ENCODE measurements at places on chromosomes 12 and 14.

DNA sequence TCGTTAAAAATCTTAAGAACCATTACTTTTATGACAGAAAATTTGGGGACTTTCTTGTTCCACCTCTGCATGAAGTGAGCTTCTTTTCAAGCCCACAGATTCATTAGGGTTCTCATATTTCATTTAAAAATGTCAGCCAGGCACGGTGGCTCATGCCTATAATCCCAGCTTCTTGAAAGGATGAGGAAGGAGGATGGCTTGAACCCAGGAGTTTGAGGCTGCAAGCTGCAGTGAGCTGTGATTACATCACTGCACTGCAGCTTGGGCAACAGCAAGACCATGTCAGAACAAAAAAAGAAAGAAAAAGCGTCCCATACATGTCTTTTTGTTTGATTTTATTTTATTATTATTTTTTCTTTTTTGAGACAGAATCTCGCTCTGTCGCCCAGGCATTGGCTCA lies 43.4 kb upstream of the ATF1 start:
- DNase-seq = no peak

DNA sequence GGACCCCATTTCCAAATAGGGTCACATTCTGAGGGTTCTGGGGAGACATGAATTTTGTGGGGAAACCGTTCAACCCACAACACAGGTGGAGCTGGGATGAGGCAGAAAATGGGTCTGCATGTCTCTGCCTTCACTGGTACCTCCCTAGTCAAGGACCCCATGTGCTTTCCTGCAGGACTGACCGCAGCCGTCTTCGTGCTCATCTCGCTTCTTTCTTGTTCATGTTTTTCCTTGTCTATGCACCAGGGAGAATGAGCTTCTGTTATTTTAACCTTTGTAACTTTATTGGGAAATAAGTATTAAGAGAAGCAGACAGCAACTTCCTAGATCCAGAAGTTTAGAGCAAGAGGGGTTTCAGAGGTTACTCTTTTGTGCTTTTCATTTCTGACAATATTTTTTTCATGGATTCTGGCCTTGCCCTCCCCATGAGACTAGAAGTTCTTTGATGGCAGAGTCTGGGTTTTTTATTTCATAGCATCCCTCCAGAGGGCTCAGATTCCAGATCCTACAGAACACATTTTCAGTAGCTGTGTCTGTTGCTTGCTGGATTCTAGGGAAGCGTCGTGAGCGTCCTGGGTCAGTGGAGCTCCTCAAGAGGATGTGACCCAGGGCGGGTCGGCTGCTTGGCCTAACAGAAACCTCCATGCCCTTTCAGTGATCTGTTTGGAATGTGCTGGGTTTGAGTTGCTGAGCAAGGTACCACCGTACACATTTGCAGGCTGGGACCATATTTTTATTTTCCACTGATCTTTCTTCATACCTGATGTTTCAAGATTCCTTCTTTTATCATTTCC lies 104.2 kb downstream of the ADGRD1 start:
- DNase-seq = no peak

- DNase-seq = no peak
These were observed 635.5 kb downstream of the KCNH5 start for GRCh38 chr14:62409626-62410300.

DNA sequence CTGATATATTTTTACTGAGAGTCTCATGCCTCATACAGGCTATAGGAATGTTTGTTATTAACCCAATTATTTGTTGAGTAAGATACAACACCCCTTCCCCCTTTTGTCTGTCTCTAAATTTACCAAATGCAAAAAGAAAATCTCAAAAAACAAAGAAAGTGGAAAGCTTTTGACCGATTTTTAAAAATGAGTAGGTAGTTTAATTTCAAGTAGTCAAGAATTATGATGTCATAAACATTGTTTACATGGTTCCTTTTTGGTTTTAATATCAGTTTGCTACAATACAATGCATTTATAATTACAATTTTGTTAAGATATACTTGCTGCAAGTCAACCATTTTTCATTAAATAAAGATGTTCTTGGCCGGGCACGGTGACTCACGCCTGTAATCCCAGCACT lies 84.7 kb upstream of the HMGA2 start:
- no peak for DNase-seq

DNA sequence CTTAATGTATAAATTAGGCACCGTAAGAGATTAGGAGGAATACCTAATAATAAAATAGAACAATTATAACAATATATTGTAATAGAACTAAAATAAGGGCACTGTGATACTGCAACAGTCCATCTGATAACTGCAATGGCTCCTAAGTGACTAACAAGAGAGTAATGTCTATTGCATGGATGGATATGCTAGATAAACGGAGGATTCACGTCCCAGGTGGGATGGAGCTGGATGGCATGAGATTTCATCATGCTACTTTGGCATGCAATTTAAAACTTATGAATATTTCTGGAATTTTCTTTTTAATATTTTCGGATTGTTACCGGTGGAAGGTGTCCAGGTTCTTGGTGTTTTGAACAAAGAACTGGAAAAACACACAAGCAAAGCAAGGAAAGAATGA lies 2.2 kb upstream of the TMEM19 start:
- DNase-seq = no peak

DNA sequence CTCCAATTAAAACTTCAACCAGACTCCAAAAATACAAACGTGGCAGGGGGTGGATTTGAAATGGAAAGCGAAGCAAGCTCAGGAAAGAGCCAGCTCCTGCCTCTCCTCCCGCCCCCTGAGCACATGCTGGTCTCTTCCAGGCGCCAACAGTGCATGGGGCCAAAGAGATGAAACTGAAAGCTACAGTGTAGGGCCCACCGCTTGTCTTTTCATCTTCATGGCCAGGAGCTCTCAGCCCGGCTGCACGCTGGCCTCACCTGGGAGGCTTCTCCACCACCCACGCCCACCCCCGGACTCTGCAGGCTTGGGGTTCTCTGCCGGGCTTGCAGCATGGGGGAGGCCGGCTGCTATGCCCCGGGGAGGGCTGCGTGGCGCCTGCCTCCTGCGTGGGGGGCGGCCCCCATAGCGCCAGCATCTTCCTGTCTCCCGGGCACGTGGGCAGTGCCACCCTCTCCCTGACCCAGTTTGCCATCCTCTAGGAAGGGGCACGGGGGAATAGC lies 2.0 kb downstream of the RIMBP2 start:
- DNase-seq = no peak

DNA sequence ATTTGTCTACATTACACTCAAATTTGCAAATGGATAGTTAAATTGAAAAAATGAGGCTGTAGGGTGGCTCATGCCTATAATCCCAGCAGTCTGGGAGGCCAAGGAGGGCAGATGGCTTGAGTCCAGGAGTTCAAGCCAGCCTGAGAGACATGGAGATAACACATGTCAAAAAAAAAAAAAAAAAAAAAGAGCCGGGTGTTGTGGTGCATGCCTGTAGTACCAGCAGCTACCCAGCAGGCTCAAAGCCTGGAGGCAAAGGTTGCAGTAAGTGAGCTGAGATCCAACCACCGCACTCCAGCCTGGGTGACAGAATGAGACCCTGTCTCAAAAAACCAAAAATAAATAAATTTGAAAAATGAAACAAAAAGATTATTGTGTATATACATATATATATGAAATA lies 119.9 kb upstream of the MGAT4C start:
- no peak for DNase-seq

- DNase-seq = peak; percentile 64
These were observed 589.3 kb upstream of the TMEM132C start for GRCh38 chr12:127677537-127678131.

GRCh38 chr12:130666645-130667044 lies 49.5 kb downstream of the RIMBP2 start:
- DNase-seq = no peak

- DNase-seq = no peak
These were observed 27.2 kb upstream of the ADAMTS20 start for GRCh38 chr12:43579206-43579605.

- no peak for DNase-seq
These were observed 204.4 kb downstream of the SLC25A21 start for GRCh38 chr14:36967892-36968555.

DNA sequence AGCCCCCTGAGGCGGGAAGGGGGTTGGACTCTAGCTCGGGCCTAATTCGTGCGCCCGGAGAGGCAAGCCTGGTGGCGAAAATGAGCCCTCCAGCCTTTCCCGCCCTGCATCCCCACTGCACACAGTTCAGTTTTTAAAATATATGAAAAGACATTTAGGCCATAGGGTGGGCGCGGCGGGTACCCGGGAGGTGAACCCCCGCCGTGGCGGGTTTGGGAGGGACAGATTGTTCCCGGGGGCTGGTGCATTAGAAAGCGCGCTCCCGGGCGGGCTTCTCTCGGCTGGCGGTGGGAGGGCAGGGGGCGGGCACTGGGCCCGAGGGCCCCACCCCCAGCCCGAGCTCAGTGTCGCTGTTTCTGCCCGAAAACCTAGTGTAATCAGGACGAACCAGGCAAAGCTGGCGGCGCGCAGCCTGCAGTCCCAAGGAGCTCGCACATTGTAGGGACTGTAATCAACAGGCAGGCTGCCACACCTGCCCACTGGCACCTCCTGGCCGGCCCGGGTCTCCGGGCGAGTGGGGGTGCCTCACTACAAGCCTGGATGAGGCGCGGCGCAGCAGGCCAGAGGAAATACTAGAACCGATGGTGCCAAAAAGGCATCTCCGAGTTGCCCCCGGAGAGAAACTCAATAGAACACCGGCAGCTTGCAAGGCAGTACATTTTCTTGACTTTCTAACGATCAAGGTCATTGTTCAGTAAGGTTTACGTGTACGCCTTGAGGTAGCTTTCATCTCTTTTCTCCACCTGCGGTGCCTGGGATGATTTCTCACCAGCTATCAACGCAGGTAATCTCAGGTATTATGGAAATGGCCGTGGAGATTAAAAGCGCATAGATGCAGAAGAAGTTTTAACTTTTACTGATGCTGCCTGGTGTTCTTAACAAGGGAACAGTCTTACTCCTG lies 764 bp upstream of the SPTB start:
- peak; percentile 10 for DNase-seq

DNA sequence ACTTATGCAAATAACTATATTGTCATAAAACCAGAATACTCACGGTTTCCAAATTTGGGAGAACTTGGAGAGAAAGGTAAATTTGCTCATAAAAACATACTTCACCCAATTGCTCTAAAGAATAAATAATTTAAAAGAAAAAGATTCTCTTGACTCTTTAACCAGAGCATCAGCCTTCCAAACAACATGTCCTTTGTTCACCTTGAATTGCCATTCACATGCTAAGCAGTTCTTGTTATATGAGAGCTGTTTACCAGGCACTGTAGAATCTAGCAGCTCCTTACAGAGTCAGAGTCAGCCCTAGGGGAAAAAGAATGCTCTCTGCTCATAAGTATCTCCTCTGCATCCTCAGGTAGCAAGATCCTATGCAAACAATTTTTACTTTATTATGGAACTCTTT lies 10.2 kb downstream of the SLCO1A2 start:
- DNase-seq = no peak

GRCh38 chr12:69298947-69299346 lies 49.2 kb upstream of the LYZ start:
- no peak for DNase-seq

DNA sequence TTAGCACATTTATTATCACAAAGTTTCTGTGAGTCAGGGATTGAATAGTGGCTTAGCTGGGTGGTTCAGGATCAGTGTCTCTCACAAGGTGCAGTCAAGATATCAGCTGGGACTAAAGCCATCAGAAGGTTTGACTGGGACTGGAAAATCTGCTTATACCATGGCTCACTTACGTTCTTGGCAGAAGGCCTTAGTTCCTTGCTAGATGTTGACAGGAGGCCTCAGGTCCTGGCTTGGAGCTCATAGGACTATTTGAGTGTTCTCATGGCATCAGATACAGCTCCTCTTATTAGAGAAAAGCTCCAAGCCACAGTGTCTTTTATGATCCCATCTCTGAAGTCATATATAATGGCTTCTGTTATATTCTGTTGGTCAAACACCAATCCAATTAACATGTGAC lies 127.3 kb downstream of the SLC6A15 start:
- no peak for DNase-seq

DNA sequence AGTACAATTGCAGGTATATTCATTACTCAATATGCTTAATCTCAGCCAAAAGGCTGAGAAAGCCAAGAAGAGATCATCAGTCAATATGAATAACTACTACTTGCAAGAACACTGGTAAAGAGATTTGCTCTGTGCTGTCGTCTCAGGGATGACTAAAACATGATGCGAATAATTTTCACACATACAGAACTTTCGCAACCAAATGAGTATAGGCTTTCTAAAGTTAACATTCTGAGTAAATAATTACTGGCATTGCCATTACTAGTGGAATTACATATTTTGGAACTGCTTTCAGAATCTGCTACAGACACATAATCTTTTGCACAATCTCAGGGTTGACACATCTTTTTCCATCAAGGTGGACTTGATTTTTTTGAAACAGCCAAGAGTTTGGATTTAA lies 24.7 kb downstream of the NCKAP1L start:
- DNase-seq = no peak

GRCh38 chr14:103625356-103626095 lies 3.5 kb upstream of the KLC1 start:
- DNase-seq = peak; percentile 25

- no peak for DNase-seq
These were observed 23.7 kb downstream of the P2RX4 start for GRCh38 chr12:121233628-121234020.

DNA sequence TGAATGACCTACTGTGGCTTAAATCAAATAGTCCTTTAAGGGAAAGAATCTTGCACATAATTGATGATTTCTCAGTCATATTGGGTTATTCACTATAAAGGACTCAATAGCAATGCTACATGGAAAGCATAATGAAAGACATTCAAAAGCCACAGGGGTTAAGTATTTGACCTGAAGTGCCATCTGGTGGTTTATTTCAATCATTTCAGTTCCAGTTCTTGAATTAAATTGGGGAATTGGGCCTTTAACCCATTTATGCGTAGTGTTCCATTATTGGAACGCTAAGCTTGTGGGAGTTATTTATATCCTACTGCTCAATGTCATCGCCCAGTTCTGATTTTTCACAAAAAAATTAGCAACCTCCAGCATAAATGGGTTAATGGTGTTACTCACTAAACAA lies 41.3 kb upstream of the C12orf71 start:
- DNase-seq = peak; percentile 58

DNA sequence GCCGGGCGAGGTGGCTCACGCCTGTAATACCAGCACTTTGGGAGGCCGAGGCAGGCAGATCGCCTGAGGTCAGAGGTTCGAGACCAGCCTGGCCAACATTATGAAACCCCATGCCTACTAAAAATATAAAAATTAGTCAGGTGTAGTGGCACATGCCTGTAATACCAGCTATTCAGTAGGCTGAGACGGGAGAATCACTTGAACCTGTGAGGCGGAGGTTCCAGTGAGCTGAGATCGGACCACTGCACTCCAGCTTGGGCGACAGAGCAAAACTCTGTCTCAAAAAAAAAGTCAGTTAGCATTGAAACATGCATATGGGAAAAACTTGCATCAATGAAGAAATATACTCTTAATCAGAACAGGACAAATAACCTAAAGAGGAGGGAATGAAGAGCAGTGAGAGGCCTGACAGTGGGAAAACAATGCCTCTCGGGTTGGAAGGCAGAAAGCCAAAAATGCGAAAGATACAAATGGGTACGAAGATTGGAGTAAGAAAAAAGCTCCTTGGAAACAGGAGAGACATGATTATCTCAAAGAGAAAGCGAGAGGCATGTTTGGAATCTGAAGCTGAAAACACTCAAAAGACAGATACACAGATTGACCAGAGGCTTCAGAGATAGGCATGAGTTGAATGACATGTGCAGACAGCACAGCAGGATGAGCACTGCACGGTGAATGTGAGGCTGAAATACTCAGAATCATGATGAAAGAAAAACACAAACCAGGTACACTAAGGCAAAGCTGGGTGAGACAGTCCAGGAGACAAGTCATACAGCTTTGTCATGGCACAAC lies 30.6 kb downstream of the RESF1 start:
- DNase-seq = no peak

- DNase-seq = peak; percentile 40
These were observed 2.7 kb upstream of the INHBE start for GRCh38 chr12:57452181-57452936.

GRCh38 chr12:94498073-94498472 lies 38.4 kb upstream of the CEP83 start:
- no peak for DNase-seq

Data from suppressor macrophage (primary cell).